ENCODE measurements at places on chromosomes 16 and 17.
A peak's percentile ranks its signal among the peaks of the same experiment; 100 is the strongest.

DNA sequence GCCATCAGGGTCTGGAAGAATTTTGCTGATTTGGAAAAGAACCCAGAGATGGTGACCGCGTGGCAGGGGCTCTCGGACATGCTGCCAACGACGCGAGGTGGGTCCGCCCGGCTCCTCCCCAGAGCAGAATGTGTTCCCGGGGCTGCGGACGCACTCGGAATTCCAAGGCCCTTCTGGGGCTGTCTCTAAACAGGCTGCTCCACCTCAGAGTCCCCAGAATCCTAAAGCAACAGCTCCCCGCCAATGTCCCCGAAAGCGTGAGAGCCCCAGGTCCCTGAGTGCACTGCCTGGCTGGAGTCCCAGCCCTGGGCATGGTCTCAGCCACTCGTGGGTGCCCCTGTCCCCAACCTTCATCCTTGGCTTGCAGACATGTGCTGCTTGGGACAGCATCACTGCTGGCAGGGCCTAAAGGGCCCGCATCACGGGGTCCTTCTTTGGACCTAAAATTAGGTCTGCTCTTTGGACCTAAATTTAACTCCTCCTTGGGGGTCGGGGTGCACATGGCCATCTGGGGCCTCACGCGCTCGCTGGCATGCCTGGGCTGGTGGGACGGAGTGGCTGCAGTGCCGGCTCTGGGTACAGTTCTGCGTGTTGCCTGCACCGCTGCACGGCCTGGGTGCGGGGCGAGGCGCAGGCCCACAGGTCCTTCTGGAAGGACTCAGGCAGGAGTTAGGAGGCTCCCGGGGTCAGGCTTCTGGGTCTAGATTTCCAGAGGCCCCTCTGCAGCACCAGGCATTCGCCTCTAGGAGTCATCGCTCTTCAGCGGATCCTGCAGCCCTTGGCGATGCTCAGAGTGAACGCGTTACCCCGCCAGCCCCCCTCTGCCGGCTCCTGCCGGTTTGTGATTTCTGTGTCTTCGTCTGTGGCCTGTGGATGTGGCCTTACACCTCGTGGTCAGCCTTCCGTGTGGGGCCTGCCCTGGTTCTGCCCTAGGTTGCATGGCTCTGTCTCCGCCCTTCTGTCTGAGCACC, 41.9 kb upstream of the CHMP6 start:
- DNase-seq, result no peak

DNA sequence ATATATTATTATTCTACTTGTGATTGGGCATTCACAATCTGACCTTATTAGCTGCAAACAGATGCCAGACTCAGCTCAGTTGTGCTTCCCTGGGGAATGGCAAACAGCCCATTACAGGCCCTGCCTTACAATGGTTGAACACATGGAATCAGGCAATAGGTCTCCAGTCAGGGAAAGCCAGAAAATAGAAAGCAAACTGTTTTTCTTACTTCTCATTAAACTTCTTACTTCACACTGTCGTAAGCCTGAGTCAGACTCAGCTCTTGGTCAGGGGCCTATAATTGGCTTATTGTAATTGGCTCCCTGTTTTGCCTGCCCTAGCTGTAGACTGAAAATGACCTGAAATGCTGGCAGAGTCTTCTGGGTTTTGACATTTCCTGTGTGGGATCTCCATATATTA, 77.0 kb upstream of the CA10 start:
- no peak for DNase-seq

- no peak for DNase-seq
Measured at GRCh38 chr16:12719972-12720371, 83.7 kb downstream of the CPPED1 start.

DNA sequence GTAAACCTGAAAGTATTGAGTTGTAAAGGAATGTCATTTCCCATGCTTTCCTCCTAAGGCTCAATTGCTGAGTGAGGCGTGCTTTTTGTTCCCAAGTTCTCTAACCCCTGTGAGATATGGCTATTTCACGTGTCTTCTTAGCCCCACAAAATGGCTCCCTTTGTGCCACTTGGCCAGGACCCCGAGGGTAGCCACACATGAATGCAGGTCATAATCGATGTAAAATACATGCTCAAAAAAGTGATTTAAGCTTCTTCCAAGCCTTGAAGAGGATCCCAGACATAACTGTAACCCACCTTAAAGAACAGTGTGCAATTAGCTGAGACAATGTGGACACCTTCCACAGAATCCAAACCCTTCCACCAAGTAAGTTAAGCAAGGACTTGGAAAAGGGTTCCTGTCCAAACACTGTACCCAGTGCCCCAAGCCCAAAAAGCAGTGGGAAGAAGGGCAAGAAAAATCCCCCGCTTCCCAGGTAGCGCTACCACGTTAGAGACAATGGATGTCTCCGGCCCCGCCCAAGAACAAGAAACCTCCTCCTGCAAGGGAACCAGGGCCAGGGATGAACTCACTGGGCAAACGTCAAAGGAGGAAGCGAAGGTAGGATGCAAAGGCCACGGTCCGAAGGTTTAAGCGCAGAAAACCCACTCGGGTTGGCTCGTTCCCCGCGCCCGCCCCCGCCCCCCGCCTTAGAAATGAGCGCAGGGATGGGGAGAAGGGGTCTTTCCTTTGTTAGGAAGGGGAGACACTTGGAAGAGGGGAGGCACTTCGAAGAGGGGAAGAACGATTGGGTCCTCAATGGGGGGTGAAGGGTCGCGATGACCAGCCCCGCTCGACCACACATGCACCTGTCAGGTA, 1.2 kb downstream of the JPT1 start:
- DNase-seq, result peak; percentile 51

DNA sequence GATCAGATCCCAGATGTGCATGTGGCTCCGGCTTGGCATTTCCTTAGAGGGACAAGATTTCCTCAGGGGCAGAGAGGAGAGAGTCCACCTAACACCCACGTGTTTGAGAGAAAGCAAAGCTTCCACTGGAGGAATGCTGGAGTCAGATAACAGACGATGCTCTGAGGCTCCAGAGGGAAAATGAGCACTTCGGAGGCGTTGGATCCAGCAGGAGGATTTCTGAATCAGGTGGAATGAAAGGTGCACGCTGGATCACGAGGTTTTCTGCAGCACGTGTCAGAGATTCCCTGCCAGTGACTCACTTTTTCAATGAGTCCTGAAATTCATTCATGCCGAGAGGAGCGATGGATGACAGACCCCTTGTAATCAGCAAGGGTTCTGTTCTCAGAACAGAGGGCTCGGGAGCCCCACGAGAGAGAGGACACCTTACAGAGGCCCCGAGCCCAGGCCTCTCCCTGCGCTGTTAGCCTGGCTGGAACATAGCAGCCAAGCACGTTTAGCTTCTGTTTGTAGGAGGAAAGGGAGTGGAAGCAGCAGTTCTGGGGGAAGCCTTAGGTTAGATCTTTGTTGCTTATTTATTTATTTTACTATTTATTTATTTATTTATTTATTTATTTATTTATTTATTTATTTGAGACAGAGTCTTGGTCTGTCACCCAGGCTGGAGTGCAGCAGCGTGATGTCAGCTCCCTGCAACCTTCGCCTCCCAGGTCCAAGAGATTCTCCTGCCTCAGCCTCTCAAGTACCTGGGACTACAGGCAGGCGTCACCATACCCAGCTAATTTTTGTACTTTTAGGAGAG, 49.3 kb upstream of the JPH3 start:
- no peak for DNase-seq

- no peak for DNase-seq
Measured at GRCh38 chr17:18858567-18859245, 775 bp downstream of the PRPSAP2 start.

DNA sequence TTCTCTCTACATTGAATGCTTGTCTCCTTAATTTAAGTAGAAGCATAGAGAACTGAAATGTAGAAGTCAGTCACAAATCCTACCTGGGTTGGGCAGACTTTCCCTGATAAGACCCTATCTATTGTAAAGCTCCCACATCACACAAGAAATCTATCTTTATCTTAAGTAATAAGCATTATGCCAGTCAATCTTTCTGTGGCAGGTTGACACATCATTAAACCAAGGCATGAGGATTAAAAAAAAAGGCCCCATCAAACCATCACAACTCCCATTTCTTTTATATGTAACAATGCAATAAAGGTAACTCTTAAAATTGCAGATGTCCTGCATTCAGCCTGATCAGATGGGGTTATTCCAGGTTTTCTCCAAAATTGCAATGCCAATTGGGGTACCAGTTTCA, 311.8 kb downstream of the TOX3 start:
- DNase-seq, result no peak

GRCh38 chr17:21419299-21420239, 43.4 kb downstream of the KCNJ12 start:
- no peak for DNase-seq

DNA sequence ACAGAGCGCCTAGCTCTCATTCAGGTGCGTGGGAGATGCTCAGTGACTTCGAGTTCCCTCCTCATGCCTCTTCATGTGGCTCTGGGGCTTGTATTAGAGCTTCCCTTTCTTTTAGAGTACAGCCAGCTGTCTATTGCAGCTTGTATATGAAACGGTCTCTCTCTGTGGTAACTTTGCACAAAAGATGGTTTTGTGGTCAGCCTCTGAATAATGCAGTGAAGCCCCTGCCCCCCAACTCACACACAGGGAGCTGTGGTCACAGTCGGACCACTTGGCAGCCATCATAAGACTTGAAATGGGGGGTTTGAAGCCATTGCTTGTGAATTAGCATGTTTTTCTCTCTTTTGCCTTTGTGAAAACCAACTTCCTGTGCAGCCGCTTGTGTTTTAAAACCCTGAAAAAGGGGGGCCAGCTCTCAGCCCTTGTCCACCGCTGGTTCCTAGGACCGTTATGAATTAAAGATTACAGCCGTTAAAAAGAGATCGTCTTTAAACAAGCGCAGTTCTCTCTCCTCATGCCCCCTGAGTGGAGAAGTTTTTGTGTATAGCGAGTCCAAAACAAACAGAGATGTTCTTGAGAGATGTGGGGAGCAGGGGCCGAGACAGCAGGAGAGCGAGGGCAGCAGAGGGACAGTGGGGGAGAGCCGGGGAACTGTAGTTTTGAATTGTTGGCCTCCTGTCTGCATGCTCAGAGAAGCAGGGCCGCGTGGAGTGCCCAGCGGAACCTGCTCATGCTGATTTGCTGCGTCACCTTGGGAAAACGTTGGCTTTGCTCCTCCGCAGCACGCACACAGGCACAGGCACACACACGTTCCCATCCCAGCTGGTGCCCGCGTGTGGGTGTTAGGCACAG, 199.0 kb downstream of the MSI2 start:
- DNase-seq, result peak; percentile 89

GRCh38 chr17:51238255-51238887, 21.5 kb downstream of the MBTD1 start:
- peak; percentile 25 for DNase-seq

- no peak for DNase-seq
Measured at GRCh38 chr16:20871941-20872815, 28.0 kb downstream of the DCUN1D3 start.

DNA sequence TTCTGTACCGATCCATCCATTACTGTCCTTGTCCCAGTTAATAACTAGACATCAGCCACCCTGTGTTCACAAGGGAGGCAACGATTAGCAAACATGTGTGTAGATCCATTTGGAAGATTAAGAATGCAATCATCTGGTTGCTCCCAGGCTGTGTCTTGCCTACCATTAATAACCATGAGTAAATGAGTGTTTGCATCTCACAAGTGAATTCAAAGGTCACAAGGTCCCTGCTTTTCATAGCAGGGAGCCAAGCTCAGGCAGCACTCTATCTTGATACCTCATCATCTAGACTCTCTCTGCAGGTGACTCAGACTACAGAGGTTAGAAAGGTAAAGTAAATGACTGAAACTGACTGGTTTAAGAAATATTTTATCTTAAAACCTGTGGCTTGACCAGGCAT, 25.3 kb downstream of the VWA3A start:
- no peak for DNase-seq

DNA sequence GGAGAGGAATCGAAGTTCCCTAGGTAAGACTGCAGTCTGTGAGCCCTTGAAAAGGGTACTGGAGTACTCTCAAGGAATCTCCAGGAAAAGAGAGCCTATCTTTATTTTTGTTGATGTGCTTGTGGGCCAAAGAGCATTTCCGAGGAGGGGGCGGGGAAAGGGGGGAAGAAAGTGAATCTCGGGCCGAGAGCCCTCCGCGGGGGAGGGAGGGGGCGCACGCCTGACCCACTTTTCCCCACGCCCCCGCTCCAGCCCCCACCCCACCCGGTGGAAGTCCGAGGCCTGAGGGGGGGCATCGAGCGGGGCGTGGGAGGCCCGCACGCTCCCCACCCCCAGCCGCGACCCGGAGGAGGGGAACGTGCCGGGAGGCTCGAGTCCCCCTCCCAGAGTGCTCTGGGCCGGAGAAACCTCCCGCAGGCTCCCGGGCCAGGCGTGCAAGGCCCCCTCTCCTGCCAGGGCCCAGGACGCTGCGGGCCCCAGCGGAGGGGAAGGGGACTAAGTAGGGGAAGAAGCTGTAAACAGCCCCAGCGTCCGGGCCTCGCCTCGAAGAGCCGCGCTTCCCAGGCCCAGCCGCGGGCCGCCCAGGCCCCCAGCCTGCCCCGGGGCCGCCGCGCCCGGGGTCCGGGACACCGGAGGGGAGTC, 444 bp downstream of the HELZ start:
- no peak for DNase-seq

GRCh38 chr17:36742267-36743000, 141.1 kb downstream of the MRM1 start:
- no peak for DNase-seq

DNA sequence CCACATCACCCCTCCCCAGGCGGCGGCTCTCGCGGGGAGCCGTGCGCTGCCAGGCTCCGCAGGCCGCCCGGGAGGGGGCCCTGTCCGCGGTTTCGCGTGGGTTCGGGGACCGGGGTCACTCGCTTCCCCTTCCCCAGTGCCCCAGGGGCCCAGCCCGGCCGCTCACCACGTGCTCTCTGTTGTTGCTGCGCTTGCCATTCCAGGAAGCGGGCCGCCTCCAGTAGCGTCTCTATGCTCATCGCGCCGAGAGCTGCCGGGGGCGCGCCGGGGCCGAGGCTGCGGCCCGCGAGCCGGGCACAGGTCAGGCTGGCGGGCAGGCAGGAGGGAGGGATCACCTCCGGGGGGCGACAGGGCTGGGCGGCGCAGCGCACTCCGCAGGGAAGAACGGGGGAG, 390 bp downstream of the MNT start:
- peak; percentile 56 for DNase-seq

- DNase-seq, result no peak
Measured at GRCh38 chr17:83132251-83133081, 53.1 kb downstream of the METRNL start.

DNA sequence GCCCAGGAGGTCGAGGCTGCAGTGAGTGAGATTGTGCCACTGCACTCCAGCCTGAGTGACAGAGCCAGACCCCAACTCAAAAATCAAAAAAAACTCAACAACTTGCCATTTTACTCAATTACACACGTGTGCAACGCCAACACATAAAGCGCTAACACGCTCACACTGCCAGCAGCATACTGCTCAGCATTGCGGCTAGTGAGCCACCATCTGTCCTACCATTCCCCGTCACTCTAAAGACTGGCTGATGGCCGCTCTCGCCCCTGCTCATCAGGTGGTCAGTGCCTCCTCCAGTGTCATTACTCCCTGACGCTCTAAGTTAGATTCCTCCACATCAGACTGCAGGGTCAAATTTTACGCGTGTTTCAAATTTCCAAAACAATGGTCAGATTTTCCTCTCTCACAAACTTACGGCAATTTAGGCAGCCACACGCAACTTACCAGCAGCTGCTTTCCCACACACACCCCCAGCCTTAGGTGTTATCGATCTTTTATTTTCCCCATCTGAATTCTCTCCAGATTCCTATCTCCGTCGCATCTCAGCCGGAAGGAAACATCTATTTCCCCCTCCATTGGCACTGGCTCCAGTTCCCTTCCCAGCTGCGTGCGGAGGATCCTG, 240.8 kb downstream of the C16orf95 start:
- DNase-seq, result no peak

- DNase-seq, result no peak
Measured at GRCh38 chr17:44093231-44093900, 22.8 kb downstream of the G6PC3 start.
